Aorta (tissue), 5 donors: ENCODE measurements at places on chromosomes 16 and 17. TPM values are rescaled to one million over a fixed set of nuclear protein-coding genes. Genes with fewer than 3 reads are reported as not detected.

DNA sequence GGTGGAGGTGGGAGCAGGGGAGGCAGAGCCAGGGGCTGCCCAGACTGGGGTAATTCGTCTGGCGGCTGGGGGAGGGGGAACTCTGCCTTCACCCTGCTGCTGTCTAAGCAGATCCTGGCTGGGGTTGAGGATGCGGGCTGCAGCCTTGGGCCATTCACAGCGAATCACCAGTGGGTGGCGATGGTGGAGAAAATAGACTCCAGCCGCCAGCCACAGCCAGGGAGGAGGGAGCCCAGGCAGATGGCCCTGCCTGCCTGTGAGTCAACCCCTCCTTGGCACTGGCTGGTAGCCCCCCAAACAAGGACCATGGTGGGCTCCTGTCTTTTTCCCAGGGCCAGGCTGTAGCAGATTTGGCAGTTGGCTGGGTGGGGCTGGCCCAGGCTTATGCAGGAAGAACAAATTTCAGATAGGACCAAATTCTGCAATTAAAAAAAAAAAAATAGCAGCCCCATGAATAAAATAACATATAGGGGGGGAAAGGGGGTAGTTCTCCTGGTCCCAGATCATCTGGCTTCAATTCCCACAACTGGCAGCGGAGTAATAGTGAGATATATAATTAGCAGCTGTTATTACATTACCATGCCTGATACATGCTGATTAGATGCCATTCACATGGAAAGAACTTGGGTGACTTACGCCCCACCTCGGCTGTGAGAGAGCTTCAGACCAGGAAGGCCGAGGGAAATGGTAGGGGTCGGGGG, 41.5 kb upstream of the CDH5 start:
- no peak for DNase-seq

- DNase-seq, result no peak
These were observed 53.7 kb downstream of the BAHCC1 start for GRCh38 chr17:81448950-81449349.

- no peak for DNase-seq
These were observed 59.3 kb downstream of the TMEM100 start for GRCh38 chr17:55663400-55663799.

- DNase-seq, result no peak
These were observed 670 bp downstream of the RPS2 start for GRCh38 chr16:1963806-1964505.

- no peak for DNase-seq
These were observed 59.1 kb upstream of the CLEC18B start for GRCh38 chr16:74480150-74481029.

DNA sequence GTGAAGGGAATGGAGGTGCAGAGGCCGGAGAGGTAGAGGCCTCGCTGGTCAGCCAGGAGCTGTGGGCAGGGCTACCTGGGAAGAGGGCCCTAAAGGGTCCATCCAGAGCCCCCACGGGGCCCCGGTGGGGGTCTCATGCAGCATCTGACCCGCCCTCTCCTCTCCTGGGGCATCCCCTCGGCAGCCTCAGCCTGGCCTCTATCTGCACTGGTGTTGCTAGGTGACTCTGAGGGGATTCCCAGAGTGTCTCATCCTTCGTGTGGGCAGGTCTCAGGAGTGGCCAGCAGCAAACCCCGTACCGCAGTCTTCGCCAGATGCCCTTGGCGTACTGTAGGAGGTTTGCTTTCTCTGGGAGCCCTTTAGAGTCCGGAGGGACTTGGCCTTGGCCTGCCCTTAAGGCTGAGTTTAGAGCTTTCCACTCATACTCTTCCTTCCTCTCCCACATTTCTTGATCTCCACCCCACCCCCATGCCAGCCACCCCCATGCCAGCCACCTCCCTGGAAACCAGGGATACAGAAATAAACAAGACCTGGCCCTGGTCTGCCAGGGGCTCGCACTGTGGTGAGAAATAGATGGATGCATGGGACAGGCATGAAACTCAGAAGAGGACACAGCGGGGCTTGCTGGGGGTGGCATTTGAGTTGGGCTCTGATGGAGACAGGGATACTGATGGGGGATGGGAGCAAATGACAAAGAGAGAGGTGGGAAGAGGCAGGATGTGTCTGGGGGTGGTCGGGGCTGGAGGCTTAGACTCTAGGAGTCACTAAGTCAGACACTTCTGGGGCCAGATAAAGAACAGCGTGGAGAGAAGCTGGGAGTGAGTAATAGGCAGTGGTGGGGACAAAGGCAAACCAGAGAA, 9.9 kb downstream of the SLC5A10 start:
- peak; percentile 40 for DNase-seq

GRCh38 chr16:90046971-90047713, 27.9 kb upstream of the DBNDD1 start:
- DNase-seq, result peak; percentile 80

- DNase-seq, result peak; percentile 56
These were observed 7.4 kb upstream of the PSMC3IP start for GRCh38 chr17:42584880-42585279.

DNA sequence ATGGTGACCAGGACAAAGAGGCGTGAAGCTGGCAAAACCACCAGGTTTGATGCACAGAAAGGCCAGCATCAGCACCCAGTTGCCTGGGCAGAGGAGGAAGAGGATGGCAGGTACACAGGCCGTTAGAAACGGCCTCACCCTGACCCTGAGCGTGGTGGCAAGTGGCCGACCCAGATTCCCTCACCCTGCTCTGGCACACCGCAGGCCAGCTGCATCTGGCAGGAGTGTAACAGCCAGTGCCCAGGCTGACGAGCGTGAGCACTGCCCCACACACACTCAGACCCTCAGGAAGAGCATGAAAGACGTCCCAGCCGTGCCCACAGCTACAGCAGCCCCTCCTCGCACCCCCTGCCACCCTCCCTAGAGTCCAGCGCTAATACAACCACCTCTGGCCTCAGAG, 82.0 kb downstream of the ANKRD11 start:
- peak; percentile 74 for DNase-seq

DNA sequence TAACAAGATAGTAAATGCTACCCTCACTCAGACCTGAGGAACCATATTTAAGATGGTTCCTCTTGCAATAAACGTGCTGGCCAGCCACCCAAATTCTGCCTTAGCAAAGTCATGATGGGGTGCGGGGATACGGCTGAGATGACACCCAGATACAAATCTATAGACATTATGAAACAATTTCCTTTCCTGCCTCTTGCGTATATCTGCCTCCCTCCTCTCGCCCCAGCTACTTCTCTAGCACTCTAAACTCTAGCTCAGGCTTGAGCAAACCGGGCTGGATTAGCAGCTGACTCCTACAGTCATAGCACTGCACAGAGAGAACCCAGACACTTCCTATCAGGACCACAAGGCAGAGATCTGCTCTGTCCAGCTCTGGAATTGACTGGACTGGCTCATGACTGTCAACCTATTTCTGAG, 22.3 kb downstream of the CD300LF start:
- peak; percentile 79 for DNase-seq

GRCh38 chr17:57133486-57133885, 48.4 kb downstream of the AKAP1 start:
- DNase-seq, result no peak

GRCh38 chr17:40915721-40916256, 21.7 kb downstream of the KRT23 start:
- no peak for DNase-seq

- DNase-seq, result no peak
These were observed 9.9 kb downstream of the C17orf67 start for GRCh38 chr17:56823848-56824247.

DNA sequence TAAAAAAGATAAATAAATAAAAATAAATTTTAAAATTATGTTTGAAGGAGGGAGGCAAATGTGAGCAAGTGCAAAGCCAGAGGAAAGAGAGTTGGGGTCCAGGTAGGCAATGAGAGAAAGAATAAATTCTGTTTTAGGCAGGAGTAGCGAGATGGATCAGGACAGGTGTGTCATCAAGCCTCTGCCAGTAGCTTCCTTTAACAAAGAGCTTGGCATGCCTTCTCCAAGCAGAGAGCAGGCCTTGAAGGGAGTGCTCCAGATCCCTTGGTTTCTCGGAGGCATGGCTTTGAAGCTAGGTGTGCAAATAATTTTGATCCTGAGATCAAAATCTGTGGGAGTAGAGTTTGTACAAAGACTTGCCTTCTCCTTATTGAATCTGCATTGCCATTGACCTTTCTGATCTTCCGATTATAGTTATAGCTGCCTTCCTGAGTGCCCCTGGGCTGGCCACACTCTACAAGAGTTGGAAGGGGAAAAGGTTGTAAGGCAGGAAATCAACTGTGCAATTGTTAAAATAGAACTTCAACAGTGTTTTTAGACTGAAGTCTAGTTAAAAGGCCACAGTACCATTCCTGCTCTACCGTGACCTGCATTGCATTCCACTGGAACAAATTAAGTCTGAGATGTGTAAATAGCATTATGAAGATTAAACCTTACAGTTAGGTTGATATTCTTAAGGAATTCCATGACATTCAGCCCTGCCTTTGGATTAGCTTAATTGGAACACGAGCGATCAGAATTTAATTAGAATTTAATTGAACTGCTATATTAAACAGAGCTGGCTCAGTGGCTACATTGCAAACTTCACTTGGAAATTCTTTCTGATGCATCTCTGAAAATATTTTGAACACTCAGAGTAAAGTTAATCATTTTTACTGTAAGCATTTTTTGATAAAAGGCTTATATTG, 33.7 kb downstream of the IQCK start:
- DNase-seq, result no peak

DNA sequence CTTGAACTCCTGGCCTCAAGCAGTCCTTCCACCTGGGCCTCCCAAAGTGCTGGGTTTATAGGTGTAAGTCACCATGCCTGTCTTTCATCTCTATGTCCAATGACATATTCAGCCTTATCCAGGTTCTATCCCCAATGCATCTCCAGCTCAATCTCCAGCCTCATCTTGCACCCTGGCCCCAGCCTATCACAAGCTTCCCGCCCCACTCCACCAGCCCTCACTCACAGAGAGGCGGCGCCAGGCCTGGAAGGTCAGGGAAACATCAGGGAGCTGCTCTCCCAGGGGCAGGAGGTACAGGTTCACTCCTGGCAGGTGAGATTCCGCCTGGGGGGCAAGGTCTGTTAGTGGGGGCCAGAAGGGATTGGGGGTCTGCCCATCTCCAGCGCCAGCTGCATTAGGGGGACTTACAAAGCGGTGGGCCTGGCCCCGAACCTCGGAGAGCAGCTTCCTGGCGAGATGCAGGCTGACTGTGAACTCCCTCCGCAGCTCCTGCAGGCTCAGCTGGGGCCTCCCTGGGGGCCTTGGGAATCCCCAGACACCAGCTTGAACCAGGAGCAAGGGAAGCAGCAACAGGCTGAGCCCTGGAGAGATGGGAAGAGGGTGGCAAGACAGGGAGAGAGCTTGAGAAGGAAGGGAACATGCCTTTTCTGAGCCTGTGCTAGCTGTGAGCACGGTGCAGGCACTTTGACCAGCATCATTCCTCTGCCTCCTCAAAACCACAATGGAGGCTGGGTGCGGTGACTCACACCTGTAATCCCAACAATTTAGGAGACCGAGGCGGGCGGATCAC, 3.0 kb downstream of the IL27 start:
- no peak for DNase-seq

DNA sequence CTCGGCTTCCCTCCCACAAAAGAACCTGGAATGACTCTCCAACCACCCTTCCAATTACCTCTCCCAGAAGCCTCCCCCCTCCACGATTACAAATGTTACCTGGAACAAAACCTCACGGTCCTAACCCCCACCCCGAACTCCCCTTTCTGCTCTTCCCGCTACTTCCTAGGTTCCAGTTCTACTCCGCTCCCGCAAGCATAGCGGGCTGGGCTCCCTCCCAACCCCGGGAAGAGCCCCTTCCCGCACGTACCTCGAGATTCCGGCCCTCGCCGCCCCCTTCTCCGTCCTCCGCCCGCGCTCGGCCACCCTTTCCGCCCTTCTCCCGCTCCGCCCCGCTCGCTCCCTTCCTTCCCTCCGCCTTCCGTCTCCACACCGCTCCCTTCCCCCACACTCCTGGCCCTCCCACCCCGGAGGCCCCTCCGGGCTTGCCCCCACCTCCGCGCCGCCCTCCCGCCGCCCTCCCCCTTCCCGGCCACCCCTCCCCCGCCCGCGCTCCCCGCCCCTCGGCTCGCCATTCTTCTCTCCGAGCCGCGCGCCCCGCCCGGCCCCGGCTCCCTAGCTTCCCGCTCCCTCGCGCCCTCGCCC, 457 bp downstream of the CHTF8 start:
- DNase-seq, result peak; percentile 91

DNA sequence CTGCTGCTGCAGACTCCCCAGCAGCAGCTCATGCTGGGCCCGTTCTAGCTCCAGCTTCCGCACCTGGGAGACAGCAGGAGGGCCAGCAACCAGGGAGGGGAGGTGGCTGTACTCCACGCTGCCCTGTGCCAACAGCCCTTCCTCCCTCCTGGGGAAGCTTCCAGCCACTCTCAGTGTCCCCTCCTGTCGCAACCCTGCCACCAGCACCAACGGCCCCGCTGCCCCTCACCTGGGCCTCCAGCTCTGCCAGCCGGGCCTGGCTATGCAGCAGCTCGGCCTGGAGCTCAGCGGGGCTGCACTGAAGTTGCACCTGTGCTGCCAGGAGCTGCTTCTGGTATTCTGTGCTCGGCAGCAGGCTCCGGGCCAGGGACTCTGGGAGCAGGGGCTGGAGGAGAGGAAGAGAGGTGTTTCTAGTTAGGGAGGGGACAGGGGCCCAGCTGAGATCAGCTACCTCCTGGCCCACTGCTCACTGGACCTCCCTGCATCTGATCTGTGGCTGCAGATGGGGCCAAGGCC, 15.4 kb upstream of the MRPL38 start:
- no peak for DNase-seq

DNA sequence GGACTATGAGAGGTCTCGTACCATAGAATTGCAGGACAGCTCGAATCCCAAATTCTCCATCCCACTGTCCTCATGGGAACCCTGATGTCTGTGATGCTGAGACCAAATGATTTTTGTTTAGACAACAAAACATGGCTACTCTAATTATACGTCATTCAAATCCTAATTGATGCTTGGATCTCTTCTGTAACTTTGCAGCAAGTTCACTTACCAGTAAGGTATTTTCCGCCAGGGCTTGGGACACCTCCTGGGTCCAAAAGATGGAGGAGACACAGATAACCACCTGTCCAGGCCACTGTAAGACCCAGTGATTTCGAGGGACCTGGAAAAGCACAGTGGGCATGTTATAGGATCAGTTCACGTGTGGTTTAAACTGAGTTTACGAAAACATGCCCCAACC, 92.8 kb downstream of the DNAH3 start:
- DNase-seq, result no peak

GRCh38 chr17:64245218-64246145, 17.6 kb downstream of the TEX2 start:
- no peak for DNase-seq

TEKT3 gene
- total RNA-seq, result 1.9 TPM

P2RX1 gene
- 3.5 TPM for total RNA-seq

PLLP gene
- 2.6 TPM for total RNA-seq

EDC4 gene
- total RNA-seq, result 53.2 TPM

RTN4RL1 gene
- 2.6 TPM for total RNA-seq
